D341Med (cell line): ENCODE measurements at places on chromosomes 2 and 18.

- DNase-seq, result no peak
These were observed 57.4 kb upstream of the GLI2 start for GRCh38 chr2:120678251-120678650.

DNA sequence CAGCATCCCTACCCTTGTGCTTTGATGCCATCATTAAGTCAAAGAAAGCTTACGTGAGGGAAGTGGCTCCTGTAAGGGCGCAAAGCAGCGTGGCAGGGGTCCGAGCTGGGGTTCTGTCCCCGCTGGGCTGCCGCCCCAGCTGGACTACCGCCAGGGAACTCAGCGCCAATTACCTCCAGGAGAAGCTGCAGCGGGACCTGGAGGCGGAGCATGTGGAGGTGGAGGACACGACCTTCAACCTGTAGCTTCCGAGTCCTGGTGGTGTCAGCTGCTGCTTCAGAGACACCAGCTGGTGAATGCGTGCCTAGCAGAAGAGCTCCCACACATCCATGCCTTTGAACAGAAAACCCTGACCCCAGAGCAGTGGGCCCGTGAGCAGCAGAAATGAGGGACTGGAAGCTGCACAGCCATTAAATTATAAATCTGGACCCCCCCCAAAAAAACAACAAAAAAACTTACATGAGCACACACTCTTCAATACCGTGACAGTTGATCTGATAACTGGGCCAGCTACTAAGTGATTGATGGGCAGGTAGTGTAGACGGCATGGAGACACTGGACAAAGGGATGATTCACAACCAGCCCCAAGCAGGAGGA, 20.1 kb upstream of the YES1 start:
- DNase-seq, result peak; percentile 34

DNA sequence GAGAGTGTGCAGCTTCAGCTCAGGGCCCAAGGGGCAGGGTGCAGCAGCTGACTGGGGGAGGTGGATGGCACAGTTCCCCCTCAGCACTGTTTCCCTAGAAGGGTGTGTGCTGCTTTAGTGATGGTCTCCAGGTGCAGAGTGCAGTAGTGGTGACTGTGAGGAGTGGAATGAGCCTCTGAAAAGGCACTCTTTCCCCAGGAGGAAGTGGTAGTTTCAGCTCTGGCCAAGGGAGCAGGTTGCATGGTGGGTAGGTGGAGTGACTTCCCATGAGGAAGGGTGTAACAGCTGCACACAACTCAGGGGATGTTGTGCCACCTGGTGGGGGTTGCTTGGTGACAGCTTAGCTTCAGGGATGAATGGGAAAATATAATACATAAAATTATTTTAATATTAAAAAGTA, 251.5 kb upstream of the NXPH2 start:
- DNase-seq, result peak; percentile 71

- DNase-seq, result peak; percentile 50
These were observed 5.7 kb downstream of the ITGB6 start for GRCh38 chr2:160194351-160194750.

GRCh38 chr2:141767051-141767450, 363.8 kb downstream of the LRP1B start:
- DNase-seq, result no peak

DNA sequence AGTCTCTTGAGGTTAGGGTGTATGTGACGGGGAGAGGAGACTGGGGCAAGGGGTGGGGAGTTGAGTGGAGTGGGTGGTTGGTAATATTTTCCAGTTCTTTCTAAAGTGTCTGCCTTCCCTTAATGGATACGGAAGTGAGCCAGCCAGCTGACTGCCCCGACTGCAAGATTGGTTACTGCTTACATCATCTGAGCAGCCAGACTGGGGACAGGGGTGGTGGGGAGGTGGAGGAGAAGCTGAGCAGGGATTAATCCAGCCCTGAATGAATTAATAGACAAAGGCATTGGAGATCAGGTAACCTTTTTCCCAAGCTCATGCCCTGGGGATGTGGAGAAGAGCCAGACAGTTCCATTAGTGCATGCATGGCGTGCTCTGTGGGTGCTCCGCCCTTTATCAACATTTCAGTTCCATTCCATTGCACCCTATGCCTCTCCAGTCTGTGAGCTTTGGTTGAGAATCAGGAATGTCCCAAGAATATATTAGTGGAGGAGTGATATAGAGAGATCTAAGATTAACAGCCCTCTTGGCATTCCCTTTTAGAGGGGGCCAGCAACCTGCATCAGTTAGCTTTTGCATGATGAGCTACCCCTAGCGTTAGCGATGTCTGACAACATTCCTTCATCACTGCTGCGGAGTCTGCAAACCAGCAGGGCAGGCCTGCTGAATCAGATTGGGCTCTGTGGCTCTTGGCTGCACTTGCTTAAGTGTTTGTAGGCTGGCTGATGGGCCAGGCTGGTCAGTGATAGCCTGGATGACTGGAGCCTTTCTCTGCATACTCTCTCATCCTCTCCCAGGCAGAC, 67.4 kb downstream of the TNP1 start:
- DNase-seq, result no peak
